ENCODE measurements at places on chromosomes 6 and 20.

DNA sequence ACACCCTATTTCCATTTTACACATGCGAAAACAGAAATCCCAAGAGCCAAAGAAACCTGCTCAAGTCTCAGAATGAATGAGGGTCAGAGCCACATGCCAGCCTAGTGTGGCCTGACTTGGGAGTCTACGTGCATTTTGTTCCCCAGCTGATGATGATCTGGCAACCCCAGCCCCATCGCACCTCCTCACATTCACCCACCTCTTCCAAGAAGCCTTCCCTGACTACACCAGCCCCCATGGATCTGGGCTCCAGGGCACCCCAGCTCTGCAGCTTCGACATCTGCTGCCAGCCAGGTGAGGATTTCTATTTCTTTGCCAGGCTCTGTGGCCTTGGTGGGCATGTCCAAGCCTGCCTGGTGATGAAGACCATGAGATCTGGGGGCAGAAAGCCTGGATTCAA is 41.0 kb downstream of the ANGPT4 start:
- DNase-seq: no peak

- DNase-seq: no peak
These were observed 23.0 kb downstream of the MAP1LC3A start for GRCh38 chr20:34581341-34582184.

- peak; percentile 75 for DNase-seq
These were observed 171.2 kb downstream of the ZDHHC14 start for GRCh38 chr6:157552081-157552747.

- no peak for DNase-seq
These were observed 697.1 kb downstream of the DOK5 start for GRCh38 chr20:55172310-55173002.

- no peak for DNase-seq
These were observed 170.6 kb downstream of the IBTK start for GRCh38 chr6:82076916-82077315.

- no peak for DNase-seq
These were observed 364.1 kb downstream of the ARHGAP18 start for GRCh38 chr6:129345890-129346289.

DNA sequence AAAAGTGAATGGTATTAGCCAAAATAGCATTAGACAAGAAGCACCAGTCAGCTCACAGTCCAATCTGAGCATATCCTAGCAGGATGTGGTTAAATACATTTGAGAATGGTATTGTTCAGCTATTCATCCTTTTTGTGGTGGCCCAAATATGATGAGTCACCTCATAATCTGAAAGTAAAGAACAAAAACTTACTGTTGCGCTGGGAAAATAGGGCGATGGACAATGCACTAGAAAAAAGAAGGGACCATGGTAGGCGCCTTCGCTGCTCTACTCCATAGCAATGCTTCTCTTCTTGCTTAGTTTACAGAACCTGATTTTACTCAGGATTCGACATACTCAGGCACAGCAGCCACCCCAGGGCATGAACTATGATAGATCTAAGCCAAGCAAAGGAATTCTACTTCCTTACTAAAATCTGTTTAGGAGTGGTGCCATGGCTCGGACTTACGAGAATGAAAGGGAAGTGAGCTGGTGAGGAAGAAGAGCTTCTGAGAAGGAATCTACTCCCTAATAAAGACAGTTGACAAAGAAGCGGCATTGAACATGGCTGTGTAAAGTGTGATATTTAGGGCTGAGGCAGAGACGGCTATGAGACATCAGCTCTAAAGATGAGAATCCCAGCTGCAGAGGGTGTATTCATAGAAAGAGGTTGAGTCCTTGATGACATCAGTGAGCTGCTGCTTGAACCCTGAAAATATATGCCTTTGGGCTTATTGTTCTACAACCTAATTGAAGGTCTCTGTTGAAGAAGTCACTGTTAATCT is 16.6 kb upstream of the FBXO9 start:
- no peak for DNase-seq

- peak; percentile 45 for DNase-seq
These were observed 123.8 kb upstream of the MTHFD1L start for GRCh38 chr6:150741633-150742200.
